Type B pancreatic cell (in vitro differentiated cells): ENCODE measurements at places on chromosomes 11 and 22. TPM values are rescaled to one million over a fixed set of nuclear protein-coding genes. Genes with fewer than 3 reads are reported as not detected.

Gene TBX10
- total RNA-seq = not detected in 2 replicates

Gene LRRN4CL
- total RNA-seq = 0.21 and 1.0 TPM in 2 replicates

Gene HOATZ
- 0.75 TPM in 1 of 2 replicates, not detected in the other for total RNA-seq

Gene TEX54
- total RNA-seq = not detected in 2 replicates

Gene APOA5
- total RNA-seq = 0.95 TPM in 1 of 2 replicates, not detected in the other

Gene RELA
- 64.8 and 80.0 TPM in 2 replicates for total RNA-seq

GRCh38 chr11:110655967-110656366, 56.3 kb downstream of the ARHGAP20 start:
- no peak for DNase-seq

DNA sequence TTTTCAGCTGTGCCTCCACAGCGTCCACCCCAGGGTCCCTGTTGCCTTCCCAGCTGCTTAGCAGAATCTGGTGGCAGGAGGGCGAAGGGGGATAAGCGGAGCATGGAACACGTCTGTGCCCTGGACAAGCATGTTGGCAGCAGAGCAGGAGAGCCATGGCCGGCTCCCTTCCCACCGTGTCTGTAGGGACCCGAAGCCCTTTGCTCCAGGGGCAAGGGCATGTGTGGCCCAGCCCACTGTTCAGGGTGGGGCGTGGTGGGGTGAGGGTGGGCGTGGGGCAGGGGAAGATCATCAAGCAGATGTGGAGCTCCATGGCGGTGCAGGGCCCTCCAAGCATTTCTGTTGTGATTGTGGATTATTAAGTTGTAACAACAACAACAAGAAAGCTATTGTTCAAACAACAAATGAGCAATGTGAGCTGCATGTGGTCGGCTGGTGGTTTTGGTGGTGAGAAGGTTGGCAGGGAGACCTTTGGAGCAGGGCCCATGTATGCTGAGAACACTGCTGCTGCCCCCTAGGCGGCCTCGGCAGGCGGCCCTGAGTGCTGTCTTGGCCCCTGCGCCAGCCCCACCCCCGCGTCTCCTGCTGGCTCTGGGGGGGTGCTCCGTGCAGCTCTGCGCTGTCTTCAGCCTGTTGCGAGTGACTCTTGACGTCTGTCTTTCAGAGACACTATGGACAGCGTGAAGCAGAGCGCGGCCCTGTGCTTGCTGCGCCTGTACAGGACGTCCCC, 50.9 kb downstream of the AP2A2 start:
- no peak for DNase-seq

DNA sequence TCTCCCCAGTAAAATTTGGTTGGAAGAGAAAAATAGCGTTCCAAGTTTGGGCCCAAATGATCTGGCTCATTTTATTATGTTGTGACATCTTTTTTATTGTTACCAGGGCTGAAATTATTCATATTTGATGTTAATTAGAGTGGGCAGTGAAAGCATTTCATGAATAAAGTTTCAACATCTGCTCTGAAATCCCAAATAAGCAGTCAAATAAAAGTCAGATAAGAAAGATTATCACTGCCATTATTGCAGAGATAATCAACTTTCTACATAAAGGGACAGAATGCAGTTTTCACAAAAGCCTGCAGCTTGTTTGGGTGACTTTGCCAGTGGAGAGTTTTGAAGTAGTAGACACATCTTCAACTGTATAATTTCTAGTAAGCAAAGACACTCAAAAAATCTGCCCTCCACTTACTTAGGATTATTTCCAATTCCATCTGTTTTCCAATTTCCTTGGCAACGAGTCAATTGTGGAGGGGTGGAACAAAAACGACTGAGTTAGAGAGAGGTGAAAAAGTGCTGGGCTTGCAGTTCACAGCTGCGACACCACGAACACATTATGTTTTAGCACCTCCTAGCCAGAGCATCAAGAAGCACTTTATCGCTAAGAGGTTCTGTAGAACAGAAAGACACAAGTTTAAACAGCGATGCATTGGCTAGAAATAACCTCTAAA, 9.0 kb downstream of the TECTA start:
- no peak for DNase-seq

GRCh38 chr11:122981388-122982264, at the start of gene BSX:
Gene BSX (minus strand): TSS chr11:122981834. CDS start chr11:122981671, 163 bp downstream.
- DNase-seq = peak; percentile 77

DNA sequence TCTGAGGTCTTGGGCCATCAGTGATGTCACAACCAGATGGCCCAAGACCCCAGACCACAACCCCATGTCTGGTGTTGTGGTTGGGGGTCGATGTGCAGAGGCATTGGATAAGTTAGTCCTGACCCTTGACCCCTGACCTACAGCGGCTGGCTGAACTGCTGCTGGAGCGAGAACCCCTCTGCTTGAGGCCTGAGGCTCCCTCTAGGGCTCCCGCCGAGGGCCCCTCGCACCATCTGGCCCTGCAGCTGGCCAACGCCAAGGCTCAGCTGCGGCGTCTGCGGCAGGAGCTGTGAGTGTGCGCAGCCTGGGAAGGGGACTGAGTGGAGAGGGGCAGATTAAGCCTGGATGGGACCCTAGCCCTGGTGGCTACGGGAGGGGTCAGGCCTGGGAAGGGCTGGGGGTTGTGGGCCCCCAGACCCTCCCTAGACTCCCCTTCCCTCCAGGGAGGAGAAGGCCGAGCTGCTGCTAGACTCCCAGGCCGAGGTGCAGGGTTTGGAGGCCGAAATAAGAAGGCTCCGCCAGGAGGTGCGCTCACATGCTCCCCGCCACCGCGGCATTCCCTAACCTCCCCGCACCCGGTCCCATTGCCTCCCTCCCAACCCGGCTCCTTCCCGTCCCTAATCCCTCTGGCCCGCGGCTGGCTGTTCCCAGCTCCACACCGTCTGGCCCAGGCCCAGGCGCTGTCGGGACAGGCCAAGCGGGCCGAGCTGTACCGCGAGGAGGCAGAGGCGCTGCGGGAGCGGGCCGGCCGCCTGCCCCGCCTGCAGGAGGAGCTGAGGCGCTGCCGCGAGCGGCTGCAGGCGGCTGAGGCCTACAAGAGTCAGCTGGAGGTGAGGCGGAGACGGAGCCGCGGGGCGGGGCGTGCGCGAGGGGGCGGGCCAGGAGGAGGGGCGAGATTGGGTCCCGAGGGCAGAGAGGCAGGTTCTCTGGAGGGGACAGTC, 2.1 kb downstream of the CCDC88B start:
- DNase-seq = peak; percentile 90

- DNase-seq = no peak
Measured at GRCh38 chr11:134719397-134719796, 307.4 kb upstream of the B3GAT1 start.

DNA sequence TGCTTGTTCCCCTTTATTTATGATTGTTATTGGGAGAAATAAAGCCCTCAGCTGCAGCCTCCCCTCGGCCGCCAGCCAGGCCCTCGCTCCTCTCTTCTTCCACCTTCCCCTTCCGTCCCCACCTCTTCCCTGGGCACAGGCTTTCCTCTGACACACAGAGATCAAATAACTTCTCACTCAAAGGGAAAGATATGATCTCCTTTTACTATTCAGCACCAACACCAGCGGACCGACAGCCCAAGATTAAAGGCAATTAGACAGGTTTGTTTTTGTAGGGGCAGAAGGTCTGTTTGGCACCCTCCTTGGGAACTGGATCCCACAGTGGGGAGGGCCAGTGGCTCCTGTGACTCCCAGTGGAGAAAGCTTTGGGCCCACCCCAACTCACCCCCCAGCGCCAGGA, 23.0 kb downstream of the NECTIN1 start:
- DNase-seq = no peak

DNA sequence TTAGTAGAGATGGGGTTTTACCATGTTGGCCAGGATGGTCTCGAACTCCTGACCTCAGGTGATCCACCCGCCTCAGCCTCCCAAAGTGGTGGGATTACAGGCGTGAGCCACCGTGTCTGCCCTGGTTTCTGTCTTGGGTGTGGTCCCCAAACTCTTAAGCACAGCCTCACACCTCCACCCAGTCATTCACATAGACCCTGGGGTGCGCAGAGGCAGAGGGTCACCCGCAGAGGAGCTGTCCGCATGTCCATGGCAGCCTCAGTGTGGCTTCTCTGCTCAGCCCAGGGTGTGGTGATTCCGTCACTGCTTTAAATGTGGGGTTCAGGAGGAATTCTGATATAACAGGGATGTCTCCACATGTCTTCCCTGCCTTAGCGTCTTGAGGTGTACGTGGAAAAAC, 48.5 kb upstream of the PRODH start:
- peak; percentile 57 for DNase-seq

GRCh38 chr11:44711787-44712608, 14.8 kb upstream of the TSPAN18 start:
- DNase-seq = no peak

DNA sequence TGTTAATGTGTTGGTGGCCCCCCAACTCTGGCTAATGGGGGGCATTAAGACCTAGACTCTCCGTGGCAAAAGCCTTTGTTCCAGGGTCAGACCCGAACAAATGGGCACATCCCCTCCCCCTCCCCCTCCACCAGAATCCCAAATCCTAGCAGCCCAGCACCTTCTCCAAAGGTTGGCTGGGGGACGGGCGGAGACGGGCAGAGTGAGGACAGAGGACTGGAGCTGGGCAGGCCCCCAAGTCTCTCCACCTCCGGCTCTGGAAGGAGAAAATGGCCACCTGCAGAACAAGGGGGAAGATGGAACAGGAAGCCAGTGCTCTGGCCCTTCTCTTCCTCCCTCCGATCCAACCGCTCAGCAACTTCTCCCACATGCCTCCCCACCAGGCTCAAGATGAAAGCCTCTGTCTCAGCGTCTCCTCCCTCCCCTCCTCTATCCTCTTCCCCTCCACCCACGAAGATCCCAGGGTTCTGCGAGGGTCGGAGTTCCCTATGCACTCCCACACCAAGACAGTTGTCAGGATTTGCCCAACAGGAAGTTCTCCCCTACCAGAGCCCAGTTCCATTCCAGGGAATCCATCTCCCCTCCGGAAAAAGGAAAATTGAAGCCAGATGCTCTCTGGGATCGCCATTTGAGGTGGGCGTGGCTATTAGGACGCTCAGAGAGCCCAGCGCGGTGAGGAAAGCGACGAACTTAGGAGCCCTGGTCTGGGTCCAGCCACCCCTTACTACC, 20.1 kb downstream of the ADA2 start:
- no peak for DNase-seq

DNA sequence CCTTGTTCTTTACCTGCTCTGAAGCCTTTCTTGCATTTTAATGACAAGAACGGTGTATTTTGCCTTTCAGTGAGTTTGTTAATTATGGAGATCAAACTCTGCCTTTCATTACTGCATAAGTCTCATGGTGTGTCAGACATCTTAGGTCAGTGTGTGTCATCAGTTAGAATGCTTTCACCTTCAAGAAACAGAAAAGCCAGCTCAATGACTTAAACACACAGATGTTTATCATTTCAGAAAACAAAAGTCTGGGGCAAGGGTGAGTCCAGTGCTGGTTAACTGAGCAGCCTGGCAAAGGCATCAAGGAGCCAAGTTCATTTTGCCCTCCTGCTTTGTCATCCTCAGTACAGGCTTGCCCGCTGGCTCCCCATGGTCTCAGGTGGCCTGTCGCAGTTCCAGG, 54.5 kb downstream of the PACS1 start:
- no peak for DNase-seq

- no peak for DNase-seq
Measured at GRCh38 chr22:50171965-50172421, 1.5 kb downstream of the PANX2 start.

- no peak for DNase-seq
Measured at GRCh38 chr11:84140386-84141169, 854.4 kb upstream of the CCDC90B start.

- DNase-seq = no peak
Measured at GRCh38 chr22:49344656-49345055, 483.0 kb downstream of the BRD1 start.

GRCh38 chr22:41499624-41500280, 30.8 kb downstream of the ACO2 start:
- no peak for DNase-seq

- DNase-seq = no peak
Measured at GRCh38 chr11:126793596-126793995, 207.0 kb downstream of the KIRREL3 start.

DNA sequence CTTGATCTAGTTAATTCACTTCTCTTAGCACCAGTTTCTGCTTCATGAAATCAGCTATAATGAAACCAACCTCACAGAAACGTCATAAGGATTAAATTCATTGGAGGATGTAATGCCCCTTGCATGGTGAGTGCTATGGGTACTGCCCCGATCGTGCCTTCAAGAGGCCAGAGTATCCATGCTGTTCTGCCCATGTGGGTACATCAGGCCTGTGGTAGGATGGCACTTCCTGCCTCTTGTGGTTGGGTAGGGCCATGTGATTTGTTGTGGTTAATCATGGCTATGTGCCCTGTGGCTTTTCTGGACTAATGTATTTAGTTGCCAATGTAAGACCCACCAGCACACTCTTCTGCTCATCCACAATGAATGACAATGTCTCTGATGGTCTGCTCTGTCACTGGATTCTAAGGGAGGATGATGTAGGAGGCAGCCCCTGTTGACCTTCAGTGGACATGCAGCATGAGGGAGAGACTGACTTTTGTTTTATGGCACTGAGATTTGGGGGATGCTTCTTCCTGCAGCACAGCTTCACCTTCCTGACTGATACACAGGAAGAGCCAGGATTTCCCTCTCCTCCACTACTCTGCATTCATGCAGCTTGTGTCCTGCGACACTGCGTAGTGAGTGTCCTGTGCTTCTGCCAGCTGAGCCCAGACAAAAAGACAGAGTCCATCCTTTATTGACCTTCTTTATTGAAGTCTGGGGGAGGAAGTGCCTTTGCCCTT, 66.2 kb downstream of the DHCR7 start:
- DNase-seq = no peak

GRCh38 chr11:134349109-134349801, 17.5 kb downstream of the GLB1L2 start:
- no peak for DNase-seq

- no peak for DNase-seq
Measured at GRCh38 chr11:100670140-100670539, 16.9 kb upstream of the ARHGAP42 start.

GRCh38 chr22:45000330-45000729, 9.5 kb downstream of the PHF21B start:
- DNase-seq = no peak

DNA sequence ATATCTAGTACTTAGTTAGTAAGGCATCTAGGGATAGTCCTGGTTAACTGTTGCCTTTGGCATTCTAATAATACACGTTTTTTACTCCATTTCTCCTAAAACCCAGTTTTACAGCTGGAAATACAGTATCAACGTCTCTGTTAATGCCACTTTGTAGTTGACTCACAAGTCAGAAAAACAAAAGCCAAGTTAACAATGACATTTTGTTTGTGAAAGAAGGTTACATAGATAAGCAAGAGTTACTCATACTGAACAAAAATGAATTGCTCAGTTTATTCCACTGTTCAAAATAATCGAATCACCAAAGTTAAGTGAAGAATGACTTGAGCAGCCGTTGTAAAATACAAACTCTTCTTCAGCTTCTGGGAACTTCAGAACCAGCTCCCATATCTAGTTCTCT, 540.3 kb downstream of the ETS1 start:
- DNase-seq = no peak

- no peak for DNase-seq
Measured at GRCh38 chr22:18927020-18927419, 9.1 kb downstream of the PRODH start.

DNA sequence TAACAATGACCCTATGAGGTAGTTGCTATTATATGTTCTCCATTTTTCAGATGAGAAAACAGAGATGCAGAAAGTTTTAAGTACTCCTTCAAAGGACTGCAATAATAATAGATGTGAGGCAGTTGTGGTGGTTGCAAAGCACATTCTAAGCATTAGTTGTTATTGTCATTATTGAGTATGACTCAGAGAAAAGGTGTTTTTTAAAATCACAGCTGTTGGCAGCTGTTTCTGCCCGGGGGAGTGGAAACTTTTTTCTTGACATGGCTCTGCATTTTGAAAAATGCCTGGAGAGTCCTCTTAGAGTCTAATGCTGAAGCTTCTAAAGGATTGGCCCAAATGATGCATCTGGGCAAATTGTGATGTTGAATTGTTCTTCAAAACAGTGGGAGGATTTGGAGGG, 244.5 kb upstream of the MPPED2 start:
- DNase-seq = no peak
